ENCODE measurements at places on chromosomes 6 and 20.

DNA sequence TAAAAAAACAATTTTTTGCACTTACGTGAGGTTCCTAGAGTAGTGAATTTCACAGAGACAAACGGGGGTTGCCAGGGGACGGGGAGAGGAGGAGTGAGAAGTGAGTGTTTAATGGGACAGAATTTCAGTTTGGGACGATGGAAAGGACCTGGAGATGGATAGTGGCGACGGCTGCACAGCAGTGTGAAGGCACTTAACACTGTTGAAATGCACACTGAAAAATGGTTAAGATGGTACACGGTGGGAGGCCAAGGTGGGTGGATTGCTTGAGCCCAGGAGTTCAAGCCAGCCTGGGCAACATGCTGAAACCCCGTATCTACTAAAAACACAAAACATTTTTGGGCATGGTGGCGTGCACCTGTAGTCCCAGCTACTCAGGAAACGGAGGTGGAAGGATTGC, 31.4 kb downstream of the RPP40 start:
- DNase-seq = no peak

DNA sequence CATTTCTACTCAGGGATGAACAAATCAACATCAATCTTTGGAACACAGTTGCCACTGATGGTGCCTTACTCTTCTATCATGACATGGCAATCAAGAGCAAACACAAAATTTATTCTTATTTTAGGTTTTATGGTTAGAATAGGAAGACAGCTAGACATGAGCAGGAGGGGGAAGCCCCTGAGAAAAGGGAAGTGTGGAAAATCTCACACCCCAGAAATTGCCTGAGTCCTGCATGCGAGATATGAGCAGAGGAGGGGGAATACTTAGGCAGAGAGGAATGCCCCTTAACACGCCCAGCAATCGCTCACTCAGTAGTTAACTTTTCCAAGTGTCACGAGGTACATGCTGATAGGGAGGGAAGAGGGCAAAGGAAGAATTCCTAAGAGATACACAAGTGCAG, 79.3 kb downstream of the PLG start:
- DNase-seq = no peak

DNA sequence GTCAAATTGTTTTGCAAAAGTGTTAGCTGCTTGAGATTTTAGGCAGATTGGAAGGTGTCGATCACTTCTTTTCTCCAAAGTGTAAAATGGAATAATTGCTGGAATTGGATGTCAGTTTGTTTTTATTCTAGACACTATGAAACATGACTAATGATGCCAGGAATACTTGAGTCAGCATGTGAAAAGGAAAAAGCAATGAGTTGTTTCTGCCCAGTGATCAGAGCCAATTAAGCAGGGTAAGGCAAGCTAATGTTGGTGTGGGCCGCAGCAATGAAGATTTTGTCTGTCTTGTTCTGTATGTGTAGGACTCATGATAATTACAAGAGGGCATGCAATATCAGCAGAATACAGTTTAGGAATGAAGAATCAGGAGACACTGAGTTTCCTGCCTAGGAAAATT, 110.3 kb downstream of the CARMIL1 start:
- DNase-seq = no peak

- DNase-seq = no peak
These were observed 62.2 kb upstream of the SUPT3H start for GRCh38 chr6:45439861-45440388.

DNA sequence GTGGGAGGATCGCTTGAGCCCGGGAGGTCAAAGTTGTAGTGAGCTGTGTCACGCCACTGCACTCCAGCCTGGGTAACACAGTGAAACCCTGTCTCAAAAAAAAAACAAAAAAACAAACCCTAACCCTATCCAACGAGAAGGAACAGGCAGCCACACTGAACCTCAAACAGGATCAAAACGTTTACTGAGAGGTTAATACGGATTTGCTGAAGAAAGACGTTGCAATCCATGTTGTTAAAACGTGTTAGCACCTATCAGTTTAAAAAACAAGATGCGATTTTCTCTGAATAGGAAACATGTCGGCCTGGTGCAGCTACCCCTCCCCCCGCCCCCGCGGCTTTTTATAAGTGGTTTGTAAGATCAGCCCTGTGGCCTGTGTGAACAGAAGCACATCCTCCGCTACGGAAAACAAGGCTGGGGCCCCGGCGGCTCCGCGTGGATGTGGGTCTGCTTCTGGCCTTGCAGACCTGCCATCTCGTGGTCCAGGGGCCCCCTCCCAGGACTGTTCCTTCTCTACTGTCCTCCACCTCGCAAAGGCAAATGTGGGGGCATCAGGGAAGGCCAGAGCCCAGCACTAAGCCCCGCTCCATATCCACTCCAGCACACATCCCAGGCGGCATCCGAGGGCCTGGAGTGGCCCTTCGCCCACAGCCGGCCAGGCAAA, 11.4 kb downstream of the SLC2A4RG start:
- no peak for DNase-seq

GRCh38 chr6:105330913-105331312, 72.0 kb downstream of the PREP start:
- DNase-seq = no peak

DNA sequence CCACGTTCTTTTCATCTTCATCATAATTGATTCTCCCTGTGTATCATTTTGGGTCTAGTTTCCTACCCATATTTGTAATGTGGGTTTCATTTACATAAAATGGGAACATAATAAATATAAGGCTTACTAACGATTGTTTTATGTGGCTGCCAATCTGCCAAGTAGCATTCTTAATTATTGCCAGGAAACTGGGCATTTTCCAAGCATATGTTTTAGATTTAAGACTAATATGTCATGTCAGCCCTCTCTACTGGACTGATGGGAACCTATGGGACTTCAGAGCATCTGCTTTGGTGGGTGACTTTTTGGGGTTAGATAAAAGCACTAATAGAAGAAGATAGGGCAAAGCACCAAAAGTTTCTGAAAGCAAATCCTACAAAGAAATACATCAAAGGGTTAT, 157.5 kb downstream of the TBX18 start:
- no peak for DNase-seq

DNA sequence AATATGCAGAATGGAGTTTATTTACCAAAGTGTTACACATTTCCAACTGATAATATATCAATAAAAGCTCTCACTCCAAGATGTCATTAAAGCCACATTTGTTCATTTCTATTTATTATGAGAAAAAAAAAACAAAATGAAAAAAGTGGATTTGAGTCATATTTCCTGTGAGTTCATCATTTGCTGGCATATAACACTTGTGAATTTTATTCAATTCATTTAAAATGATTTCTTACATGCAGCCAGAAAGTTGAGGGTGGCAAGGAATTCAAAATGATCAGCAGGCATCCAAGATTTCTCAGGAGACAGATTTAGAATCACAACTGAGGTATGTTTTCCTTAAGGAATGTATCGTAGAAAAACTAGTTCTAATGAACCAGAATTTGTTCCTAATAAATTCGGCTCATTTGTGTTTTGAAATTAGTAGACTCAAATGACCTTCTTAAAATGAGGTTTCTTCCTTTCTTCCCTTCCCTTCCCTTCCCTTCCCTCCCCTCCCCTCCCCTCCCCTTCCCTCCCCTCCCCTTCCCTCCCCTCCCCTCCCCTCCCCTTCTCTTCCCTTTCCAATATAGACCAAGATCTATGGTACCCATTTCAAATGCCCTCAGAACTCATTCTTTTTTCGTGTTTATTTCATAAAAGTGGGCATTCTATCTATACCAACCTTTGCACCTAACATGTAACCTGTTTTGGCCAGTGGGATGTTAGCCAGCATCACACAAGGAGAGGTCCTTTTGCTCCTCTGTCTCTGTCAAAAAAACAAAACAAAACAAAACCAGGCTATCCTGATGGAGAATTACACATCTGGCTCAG, 357.9 kb upstream of the TSHZ2 start:
- no peak for DNase-seq

DNA sequence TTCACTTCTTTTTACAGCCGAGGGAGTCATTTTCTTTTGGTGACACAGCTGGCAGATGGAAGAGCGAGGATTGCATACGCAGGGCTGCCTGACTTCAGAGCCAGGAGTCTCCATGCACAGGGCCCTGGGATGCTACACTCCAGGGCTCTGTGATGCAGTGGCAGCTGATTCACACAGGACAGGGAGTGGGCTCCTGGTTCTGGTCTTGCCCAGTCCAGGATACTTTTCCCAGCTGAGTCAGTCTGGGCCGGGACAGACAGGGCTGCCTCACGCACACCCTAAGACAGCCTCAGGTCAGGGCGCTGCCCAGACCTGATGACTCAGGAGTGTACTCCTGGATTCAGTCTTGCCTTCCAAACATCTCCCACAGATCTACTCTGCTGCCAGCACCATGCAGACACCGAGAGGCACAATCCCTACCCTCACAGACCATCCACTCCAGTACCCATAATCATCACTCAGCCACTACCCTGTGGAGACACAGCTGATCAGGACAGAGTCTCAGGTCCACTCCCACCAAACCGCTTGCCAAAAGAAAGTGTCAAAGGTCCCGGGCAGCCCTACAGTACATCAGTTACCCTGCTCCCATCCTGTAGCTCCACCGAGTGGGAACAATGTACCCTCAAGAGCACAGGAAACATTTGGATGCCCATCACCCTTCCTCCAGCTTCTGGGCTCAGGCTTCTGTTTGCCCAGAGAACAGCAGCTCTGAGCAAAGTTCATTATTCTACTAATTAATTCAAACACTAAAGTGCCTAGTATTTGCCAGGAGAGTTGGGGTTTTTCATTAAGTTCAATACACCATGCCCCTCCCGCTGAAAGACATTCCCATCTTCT, 11.5 kb downstream of the SDC4 start:
- no peak for DNase-seq

DNA sequence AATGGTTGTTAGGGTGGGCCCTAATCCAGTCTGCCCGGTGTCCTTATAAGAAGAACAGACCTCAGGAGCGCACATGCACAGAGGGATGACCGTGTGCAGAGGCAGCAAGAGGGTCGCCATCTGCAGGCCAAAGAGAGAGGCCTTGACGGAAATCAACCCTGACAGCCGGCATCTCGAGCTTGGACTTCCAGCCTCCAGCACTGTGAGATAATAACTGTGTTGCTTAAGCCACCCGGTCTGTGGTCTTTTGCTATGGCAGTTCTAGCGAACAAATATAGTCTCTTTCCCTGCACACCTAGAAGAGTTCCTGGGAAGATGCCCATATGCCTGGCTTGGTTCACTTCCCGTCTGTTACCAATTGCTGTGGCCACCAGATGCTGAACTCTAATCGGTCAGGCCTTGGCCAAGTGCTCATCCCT, 35.3 kb upstream of the PTGIS start:
- no peak for DNase-seq

DNA sequence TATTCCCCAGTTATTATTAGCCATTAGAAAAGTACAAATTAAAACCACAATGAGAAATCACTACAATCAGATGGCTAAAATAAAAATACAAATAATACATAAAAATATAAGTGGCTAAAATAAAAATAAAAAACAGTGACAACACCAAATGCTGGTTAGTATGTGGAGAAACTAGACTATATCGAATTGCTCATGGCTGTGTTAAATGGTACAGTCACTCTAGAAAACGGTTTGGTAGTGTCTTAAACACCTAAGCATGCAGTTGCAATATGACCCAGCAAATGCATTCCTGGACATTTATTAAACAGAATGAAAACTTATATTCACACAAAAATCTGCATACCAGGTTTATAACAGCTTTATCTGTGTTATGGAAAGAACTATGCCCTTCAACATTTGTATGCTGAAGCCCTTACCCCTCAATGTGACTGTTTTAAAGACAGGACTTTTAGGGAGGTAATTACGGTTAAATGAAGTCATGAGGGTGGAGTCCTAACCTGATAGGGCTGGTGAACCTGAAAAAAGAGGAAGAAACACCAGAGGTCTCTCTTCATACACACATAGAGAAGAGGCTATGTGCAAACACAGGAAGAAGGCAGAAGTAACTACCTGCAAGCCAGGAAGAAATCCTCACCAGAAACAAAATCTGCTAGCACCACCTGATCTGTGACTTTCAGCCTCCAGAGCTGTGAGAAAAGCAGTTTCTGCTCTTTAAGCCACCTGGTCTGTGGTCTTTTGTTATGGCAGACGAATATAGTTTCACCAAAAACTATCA, 84.9 kb downstream of the ASCC3 start:
- DNase-seq = no peak

DNA sequence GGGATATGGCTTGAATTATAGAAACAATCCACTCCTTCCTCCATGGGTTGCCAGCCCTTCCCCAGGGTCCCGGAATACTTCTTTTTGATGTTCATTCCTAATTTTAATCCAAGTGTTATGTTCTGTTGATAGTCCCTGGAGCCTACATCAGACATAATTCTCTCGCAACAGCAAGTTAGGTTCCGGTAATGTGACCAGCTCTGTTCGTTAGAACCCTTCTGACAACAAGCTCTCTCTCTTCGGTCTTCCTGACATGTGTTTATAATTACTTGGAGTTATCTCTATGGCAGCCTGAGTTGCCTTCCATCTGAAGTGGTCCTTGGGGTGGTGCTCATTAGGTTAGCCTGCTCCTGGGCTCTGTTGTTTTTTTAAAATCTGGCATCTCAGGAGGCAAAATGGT, 506.9 kb upstream of the JARID2 start:
- no peak for DNase-seq

- DNase-seq = no peak
These were observed 145.7 kb upstream of the LRFN2 start for GRCh38 chr6:40732878-40733277.

GRCh38 chr20:47802975-47803374, 17.7 kb upstream of the SULF2 start:
- no peak for DNase-seq

DNA sequence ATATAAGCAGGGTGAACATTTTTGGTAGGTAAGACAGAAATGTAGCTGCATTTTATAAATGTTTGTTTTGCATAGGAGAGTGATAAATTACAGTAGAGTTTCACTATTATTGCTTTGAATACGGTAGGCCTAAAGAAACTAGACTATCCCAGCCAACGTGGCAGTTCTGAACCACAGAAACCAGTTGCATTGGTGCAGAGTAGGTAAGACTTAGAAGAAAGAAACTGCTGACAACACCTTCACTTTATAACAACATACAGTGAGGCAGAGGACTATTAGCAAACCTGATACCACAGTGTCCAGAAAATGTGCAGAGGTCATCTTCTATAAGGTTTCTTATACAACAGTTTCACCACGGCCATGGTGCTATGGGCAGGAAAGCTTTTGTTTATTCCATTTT, 566.1 kb downstream of the KIF16B start:
- no peak for DNase-seq

- DNase-seq = no peak
These were observed 246.7 kb downstream of the FOXC1 start for GRCh38 chr6:1856381-1856780.

GRCh38 chr6:157937916-157938315, 43.7 kb upstream of the SYNJ2 start:
- DNase-seq = no peak

Data from stimulated activated CD4-positive, alpha-beta T cell treated with anti-CD3 and anti-CD28 coated beads, TNF-alpha, amount 100 ng/mL, for 1 hour (primary cell).